ENCODE measurements at places on chromosomes 5 and 9. TPM values are rescaled to one million over a fixed set of nuclear protein-coding genes. Genes with fewer than 3 reads are reported as not detected.
A peak's percentile ranks its signal among the peaks of the same experiment; 100 is the strongest.

NIPAL4 gene
- polyA plus RNA-seq = 0.39 TPM

HACD4 gene
- 1.5 TPM for polyA plus RNA-seq

FOXD1 gene
- polyA plus RNA-seq = 23.1 TPM

GRCh38 chr5:55530669-55531068, 4.1 kb downstream of the PLPP1 start:
- H3K27me3 ChIP-seq = no peaks in the 10 kb centered on the region
- no peaks in the 10 kb centered on the region for H3K36me3 ChIP-seq
- no peak for DNase-seq

DNA sequence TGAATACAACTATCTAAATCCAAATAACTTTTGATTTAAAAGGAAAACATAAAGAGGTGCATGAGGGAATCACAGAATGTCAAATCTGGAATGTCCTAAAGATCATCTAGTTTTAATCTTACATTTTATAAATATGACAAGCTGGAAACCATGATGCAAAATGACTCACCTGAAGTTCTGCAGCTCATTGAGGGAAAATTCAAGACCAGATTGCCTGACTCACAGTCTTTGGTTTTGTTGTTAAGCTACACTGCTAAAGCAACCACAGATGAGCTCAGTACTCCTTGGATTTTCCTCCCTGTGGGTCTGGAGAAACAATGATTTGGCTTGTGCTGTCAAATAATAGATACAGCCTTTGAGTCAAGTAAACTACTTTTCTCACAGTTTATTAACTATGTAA, 19.1 kb upstream of the EDIL3 start:
- H3K27me3 ChIP-seq = no peaks in the 10 kb centered on the region
- no peak overlapping the region for H3K4me3 ChIP-seq
- H3K4me1 ChIP-seq = no peaks in the 10 kb centered on the region
- H3K36me3 ChIP-seq = no peaks in the 10 kb centered on the region
- H3K27ac ChIP-seq = no peak overlapping the region

DNA sequence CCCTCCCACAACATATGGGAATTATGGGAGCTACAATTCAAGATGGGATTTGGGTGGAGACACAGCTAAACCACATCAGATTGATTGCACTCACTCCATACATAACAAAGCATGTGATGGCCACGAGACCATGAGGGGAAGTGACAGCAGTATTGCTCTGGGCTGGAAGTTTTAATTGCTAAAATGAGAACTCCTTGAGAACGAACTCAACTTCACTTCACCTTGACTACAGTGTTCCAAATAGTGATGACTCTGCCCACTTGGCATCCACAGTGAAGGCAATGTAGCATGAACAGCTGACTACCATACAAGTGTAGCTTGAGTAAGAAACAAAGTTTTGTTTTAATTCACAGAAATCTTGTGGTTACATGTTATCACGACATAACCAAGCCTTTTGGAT, 739 bp upstream of the SPINK7 start:
- DNase-seq = no peak
- no peaks in the 10 kb centered on the region for H3K36me3 ChIP-seq
- H3K4me3 ChIP-seq = no peak overlapping the region
- H3K27me3 ChIP-seq = no peaks in the 10 kb centered on the region
- H3K27ac ChIP-seq = no peak overlapping the region

GRCh38 chr5:91095313-91095712, 287.8 kb downstream of the ARRDC3 start:
- H3K27ac ChIP-seq = no peak overlapping the region
- no peak for DNase-seq
- no peaks in the 10 kb centered on the region for H3K36me3 ChIP-seq
- no peaks in the 10 kb centered on the region for H3K4me1 ChIP-seq
- no peaks in the 10 kb centered on the region for H3K27me3 ChIP-seq

DNA sequence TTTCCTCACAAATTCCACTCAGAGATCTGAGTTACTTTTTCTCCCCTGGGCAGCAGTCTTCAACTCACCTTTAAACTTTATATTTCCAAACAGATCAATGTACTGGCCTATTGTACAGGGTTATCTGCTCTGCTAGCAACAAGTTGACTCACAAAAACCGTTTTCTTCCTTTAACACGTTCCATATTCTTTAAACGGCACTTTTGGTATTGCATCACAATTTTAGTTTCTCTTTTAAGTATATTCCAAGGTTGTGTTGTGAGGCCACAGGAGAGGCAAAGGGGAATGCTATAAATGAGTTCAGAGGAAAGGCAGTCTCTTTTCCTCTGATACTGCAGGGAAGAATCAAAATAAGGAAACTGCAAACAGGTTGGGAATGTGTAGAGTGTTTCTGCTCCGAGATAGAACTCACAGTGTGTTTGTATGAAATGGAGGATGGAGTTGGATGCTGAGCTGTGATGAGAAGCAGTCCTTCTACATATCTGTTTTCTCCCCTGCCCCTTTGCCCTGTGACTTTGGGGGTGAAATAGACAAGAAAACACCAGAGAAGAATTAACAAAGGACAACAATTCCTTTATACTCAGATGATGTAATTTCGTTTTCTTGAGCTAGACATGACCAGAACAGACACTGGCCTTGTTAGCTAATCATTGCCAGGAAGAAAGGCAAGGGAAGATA, 9.9 kb upstream of the ALDOB start:
- peak; percentile 25 for DNase-seq
- H3K27ac ChIP-seq = no peak overlapping the region
- H3K4me3 ChIP-seq = no peak overlapping the region
- H3K36me3 ChIP-seq = no peaks in the 10 kb centered on the region

DNA sequence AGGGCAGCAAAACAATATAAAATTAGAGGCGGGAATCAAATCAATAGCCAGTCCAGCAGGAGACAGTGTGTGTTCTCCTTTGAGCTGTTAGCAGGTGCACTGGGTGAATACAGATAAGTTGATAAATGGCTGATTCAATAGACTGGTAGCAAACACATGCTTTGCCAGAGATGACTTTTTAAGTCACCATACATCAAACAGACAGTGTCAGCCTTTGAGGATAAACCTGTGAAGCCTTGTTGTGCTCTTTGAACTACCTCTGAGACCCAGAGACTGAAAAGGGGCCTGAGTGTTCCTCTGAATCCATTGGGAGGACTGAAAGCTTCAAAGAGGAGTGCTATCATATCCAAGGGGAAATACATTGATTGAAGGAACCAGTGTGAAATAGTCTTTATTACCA, 301.9 kb downstream of the RASEF start:
- H3K4me1 ChIP-seq = no peaks in the 10 kb centered on the region
- DNase-seq = no peak
- no peaks in the 10 kb centered on the region for H3K36me3 ChIP-seq
- no peaks in the 10 kb centered on the region for H3K27me3 ChIP-seq
- H3K4me3 ChIP-seq = no peak overlapping the region

DNA sequence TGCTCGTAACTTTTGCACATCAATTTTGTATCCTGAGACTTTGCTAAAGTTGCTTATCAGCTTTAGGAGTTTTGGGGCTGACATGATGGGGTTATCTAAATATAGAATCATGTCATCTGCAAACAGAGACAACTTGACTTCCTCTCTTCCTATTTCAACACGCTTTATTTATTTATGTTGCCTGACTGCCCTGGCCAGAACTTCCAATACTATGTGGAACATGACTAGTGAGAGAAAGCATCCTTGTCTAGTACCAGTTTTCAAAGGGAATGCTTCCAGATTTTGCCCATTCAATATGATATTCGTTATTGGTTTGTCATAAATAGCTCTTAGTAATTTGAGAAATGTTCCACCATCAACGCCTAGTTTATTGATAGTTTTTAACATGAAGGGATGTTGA, 65.4 kb upstream of the CDH12 start:
- no peak overlapping the region for H3K4me3 ChIP-seq
- DNase-seq = no peak
- H3K27ac ChIP-seq = no peak overlapping the region
- no peaks in the 10 kb centered on the region for H3K4me1 ChIP-seq
- no peaks in the 10 kb centered on the region for H3K36me3 ChIP-seq

- H3K27me3 ChIP-seq = no peaks in the 10 kb centered on the region
- H3K4me1 ChIP-seq = peaks cover 5% of the 10 kb centered on the region
- no peak overlapping the region for H3K4me3 ChIP-seq
These were observed 10.9 kb downstream of the PTPA start for GRCh38 chr9:129122133-129122532.

DNA sequence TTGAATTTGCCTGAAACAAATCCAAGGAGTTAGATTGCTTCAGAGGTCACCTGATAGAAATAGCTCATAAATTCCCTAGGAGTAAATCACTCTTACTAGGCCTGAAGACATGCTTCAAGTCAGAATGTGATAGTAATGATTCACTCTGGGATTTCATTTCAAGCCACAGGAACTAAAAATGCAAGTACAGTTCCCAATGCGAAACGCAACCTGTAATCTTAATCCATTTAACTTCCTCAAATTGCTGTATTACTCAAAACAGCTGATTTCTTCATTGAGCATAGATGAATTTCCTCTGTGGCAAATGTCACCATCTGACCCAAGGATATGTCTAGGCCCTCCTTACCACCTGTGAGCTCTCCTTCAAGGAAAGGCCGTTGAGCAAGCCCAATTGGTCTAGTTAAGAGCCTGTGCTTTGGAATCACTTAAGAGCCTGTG, 32.1 kb upstream of the IL6ST start:
- no peak overlapping the region for H3K4me3 ChIP-seq
- H3K27me3 ChIP-seq = no peaks in the 10 kb centered on the region
- H3K4me1 ChIP-seq = peaks cover 4% of the 10 kb centered on the region
- DNase-seq = peak; percentile 94

Measured in IMR-90 (cell line).